Mononuclear cell (primary cell): ENCODE measurements at places on chromosomes 7 and 10. TPM values are rescaled to one million over a fixed set of nuclear protein-coding genes. Genes with fewer than 3 reads are reported as not detected.

The PMPCB gene
- total RNA-seq, result 89.6 TPM

The FEZF1 gene
- total RNA-seq, result not detected

The TCAF1 gene
- 6.0 TPM for total RNA-seq

The GOLGA7B gene
- total RNA-seq, result 1.7 TPM

The SCART1 gene
- total RNA-seq, result 1.5 TPM

The SOSTDC1 gene
- not detected for total RNA-seq

The FUOM gene
- total RNA-seq, result 7.1 TPM

The AGBL3 gene
- 2.1 TPM for total RNA-seq

The KCNH2 gene
- total RNA-seq, result 0.94 TPM

The STAG3 gene
- total RNA-seq, result 6.7 TPM

The ECHDC3 gene
- total RNA-seq, result 2.6 TPM

The FOXL3 gene
- total RNA-seq, result not detected

The TSPAN12 gene
- not detected for total RNA-seq

The ACSL5 gene
- 13.3 TPM for total RNA-seq

The KCNK18 gene
- not detected for total RNA-seq

The CFTR gene
- not detected for total RNA-seq

The GRM3 gene
- total RNA-seq, result not detected

The LIPK gene
- not detected for total RNA-seq

The KCNIP2 gene
- total RNA-seq, result 4.1 TPM

The SLC26A5 gene
- total RNA-seq, result not detected

The MUC12 gene
- total RNA-seq, result 0.10 TPM

The HTR5A gene
- under 0.01 TPM for total RNA-seq

The WNT2 gene
- total RNA-seq, result under 0.01 TPM

The NUDT13 gene
- 0.42 TPM for total RNA-seq

The TAS2R4 gene
- 0.31 TPM for total RNA-seq

The EMX2 gene
- 0.10 TPM for total RNA-seq

The BAZ1B gene
- total RNA-seq, result 52.2 TPM
